Stimulated activated CD8-positive, alpha-beta memory T cell treated with anti-CD3 and anti-CD28 coated beads, Interleukin-4, amount 100 ng/mL, for 1 hour (primary cell): ENCODE measurements at places on chromosomes 1 and 21.

DNA sequence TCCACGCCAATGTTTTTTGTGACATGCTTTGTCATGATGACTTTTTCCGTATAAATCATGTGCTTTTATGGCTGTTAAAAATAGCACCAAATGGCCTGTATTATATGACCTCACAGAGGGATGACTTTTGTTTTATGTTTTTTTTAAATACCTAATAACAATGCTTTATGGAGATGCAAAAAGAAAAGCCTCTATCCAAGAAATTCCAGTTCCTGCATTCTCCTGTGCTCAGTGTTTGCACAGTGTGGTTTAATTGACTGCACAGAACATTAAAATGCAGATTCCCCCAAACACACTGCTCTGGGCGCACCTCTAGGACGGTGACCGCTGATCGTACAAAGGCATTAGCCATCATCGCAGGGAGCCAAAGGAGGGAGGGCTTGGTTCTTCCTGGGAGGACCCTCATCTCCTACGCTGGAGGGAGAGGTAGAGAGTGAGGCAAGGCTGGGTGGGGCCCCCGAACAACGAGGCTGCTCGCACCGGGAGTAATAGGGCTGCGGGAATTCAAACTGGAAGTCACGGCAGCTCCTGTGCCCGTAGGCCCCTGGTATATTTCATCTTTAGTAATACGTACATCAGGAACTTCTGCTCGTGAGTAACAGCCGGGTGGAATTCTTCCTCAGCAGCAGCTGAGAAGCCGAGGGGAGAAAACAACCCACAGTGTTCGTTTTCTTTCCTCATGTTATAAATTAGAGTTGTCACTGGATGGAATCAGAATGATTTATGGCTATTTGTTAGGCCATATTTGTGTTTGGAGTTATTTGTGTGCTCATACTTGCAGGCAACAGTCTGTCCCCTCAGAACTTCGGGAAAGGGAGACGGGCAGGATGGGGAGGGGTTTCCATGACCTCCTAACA lies 465.6 kb downstream of the CAMTA1 start:
- no peak for DNase-seq

DNA sequence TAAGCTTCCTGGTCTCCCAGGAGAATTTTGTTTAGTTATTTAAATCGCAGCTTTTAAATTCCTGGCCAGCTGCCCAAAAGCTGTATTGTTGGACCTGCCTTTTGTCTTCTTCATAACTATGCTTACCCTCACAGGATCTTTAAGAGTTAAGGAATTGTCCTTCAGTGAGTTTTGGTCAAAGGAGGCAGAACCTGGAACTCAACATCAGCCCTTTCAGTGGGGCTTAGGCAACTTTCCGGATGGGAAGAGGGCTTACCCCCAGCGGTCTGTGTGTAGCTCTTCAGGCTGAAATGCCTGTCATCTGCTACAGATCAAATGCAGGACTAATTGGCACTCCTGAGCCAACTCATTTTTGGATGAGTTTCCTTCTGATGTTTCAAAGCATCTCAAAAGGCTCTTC lies 402.6 kb downstream of the SIPA1L2 start:
- no peak for DNase-seq

DNA sequence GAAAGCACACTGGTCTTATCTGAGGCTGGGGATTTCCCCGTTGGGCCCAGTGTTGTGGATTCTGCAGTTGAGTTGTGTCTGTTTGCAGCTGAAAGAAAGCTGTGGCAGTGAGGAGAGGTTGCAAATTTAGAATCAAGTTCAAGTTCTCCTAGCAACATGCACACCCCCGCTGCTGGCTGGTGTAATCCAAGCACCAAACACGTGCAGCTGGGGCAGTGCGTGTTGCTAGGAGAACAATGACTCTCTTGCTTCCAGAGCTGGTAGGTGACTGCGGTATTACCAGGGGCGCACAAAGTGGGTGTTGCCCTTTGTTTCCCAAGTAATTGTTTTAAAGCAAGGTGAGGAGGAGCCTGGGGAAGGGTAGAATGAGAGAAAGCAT lies 91.5 kb downstream of the IER5 start:
- no peak for DNase-seq

GRCh38 chr1:171911506-171911905 lies 70.2 kb downstream of the DNM3 start:
- no peak for DNase-seq

DNA sequence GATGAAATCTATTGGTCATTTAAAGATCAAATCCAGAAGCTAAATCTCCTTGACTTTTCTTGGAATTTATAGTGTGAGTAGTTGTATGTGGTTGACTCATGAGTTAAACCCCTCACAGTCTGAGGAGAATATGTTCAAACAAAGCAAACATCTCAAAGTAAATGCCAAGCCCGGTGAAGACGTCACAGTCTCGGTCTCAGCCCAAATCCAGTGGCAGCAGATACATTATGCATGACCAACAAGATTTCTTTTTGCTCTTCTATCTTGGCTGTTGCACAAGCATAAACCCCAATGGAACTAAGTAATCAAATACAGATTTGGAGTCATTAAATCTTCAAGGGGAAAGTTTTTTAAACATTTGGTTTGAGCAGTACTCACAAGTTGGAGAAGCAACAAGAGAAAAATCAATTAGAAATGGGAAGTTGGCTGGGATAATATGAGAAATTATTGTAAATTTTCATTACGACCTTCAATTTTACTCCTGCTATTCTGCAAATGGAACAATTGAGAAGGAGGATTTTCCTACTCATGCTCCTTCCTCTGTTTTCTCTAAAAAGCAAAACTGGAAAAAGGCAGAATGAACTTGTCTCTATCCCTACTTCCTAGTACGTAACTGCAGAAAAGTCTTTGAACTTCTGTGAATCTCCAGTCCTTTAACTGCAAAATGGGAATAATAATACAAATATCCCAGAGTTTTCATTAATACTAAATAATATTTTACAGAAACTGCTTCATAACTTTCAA lies 575.8 kb downstream of the NUF2 start:
- no peak for DNase-seq

DNA sequence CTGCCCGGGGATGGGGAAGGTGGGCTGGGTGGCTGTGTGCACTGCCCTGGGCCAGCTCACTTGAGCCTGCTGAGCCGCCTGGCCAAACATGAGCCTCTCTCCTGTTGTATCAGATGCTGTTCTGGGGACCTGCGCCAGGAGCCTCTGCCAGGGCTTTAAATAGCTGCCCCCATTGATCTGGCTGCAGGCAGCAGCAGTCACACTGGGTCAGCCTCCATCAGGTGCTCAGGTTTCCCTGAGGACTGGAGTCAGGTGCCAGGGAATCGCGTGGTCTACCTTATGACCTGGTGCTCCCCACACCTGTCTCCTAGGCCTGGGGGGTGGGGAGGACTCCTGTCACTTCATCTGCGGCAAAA lies 700 bp upstream of the CCDC28B start:
- DNase-seq: no peak

GRCh38 chr1:4000811-4001251 lies 100.8 kb upstream of the C1orf174 start:
- DNase-seq: no peak

DNA sequence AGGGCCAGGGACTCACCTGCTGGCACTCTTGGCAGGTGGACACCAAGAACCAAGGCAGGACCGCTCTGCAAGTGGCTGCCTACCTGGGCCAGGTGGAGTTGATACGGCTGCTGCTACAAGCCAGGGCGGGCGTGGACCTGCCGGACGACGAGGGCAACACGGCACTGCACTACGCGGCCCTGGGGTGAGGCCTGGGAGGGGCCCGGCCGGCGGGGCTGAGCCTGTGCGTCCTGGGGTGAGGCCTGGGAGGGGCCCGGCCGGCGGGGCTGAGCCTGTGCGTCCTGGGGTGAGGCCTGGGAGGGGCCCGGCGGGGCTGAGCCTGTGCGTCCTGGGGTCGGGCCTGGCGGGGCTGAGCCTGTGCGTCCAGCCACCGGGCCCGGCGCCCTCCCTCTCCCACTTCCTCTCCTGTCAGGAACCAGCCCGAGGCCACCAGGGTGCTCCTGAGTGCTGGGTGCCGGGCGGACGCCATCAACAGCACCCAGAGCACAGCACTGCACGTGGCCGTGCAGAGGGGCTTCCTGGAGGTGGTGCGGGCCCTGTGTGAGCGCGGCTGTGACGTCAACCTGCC lies 4.6 kb upstream of the MMP23B start:
- DNase-seq: no peak

DNA sequence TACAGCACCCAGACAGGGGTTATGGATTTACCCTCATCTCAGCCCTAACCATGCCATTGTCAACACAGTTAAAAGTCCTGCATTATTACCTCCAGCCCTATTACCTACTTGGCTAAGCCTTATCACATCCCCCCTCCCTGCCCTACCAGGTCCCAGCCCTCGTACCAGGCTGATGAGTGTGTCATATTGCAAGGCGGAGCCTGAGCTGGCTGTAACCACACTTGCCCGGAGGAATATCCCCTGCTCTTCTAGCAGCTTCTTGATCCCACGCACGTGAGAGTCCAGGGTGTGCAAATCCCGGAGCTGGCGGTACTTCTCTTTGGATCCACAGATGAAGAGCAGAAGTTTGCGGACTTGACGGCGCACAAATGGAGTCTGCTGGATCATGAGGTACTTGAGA lies 87.4 kb downstream of the UBR4 start:
- DNase-seq: no peak

DNA sequence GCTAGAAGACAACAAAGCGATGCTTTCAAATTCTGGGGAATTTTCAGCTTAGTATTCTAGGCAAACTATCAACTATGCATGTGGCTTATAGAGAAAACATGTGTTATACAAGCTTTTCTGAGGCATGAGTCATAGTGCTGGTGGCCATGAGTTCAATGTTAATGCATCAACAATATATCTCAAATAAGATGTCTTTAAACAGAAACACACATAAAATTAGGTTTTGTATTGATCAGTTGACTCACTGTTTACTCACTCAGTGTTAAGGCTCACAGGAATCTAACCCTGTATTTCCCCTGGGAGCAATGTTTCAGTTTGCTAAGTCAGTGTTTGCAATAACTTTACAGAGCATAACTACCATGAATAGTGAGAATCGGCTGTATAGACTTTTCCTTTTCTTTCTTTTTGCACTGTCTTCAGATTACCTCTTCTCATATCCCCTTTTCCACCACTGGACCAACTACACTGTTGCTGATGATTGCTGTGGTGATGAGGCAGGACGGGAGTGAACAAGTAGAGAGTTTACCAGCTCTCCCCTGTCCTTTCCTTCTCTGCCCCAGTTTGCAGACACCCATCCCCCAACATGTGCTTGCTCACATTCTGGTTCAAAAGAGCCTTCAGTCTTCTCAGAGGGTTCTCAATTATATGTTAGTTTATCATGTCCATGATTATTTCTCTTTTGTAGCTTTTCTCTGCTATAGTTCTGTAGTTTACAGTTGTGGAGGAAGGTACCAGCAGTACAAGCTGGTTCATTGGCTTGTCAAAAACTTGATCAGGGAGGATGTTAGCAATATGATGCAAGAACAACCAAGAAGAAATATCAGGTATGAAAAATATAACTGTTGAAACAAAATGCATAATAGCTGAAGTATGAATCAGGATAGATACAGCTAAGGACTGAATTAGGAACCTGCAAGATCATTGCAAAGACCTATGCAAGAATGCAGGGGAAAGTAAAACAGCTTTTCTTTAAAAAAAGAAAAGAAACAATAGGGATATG lies 23.9 kb downstream of the CD2 start:
- DNase-seq: no peak

DNA sequence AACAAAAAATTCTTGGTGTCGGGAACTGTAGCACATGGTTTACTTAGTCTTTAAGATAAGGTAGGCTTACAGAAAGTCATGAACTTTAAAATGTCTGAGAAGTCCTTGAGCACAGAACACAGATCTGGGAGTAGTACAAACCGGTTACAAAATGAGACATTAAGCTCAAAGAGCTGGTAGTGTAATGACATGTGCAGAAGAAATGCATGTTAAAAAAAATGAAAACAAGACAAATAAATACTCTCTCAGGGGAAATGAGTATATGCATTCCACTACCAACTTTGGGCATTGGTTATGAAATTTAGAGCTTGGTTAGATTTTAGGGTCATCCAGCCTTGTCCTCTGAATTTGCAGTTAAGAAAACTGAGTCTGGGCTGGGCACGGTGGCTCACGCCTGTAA lies 91.5 kb upstream of the F3 start:
- DNase-seq: no peak

DNA sequence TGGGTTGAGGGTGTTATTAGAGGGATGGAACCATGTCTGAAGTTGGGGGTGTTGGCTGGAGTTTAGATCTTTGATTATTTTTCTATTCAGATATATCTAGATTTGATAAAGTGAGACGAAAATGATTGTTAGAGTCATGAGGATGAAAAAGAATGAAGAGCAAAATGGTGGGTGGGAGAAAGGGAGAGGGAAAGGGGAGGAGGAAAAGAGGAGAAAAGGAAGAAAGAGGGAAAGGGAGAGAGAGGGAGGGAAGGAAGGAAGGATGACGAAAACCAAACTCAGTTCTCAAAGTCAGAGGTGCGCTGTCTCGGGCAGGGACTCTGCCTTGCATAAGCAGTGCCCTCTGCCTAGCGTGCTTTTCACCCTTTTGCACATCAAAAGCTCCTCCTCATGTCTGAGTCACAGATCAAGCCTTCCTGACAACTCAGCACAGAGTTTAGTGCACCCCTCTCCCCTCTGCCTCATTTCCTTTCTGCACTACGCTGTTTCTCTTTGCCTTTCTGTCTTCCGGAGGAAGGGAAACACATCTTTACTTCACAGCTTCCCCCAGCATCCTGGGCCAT lies 225.8 kb upstream of the PROX1 start:
- no peak for DNase-seq

DNA sequence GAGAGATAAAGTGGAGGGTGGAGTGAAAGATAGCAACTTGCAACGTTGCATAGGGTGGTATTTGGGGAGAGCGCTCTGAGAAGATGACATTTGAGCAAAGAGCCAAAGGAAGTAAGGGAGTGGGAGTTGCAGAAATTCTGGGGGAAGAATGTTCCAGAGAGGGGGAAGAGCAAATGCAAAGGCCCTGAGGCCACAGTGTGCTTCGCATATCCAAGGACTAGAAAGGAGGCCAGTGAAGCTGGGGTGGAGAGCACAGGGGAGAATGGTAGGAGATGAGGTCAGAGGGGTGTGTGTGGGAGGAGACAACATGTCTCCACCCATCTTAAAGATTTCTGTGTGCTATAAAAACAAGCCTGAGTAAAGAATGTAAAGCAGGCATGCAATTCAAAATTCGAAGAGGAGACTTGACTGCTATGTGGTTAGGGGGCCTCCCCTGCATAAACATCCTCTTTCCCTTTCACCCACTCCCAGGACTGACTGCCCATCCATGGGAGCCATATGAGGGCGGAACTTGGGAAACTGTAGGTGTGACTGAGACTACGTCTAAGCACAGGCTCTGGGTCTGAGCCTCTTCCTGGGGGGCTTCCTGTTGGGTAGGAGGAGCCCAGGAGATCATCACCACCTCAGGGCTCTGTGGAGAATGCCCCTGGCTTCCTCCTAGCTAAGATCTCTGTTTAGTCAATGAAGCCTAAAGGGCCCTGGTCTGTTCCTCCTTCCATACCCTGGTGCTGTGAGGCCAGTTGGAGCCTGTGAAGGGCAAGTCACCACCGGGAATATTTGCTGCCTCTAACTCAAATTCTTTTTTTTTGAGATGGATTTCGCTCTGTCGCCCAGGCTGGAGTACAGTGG lies 2.9 kb upstream of the CLIC4 start:
- DNase-seq: no peak

DNA sequence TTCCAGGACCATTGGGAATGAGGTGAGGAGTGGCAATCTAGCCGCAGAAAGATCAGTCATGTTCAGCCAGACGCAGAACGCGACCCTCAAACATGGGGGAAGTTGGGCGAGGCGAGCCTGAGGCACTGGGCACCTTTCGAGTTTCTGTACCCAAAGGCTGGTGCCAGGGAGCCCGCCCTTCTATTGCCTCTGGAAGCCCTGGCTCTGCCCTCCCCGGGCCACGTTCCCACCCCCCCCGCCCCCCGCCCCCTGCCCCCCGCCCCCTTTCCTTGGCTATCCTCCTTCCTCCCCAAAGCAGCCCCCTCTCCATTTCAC lies 2.2 kb upstream of the ZBTB7B start:
- DNase-seq: no peak
